ENCODE measurements at places on chromosomes 4 and X. TPM values are rescaled to one million over a fixed set of nuclear protein-coding genes. Genes with fewer than 3 reads are reported as not detected.

ZNF185 gene
- 74.7 TPM for total RNA-seq

ARMCX1 gene
- total RNA-seq: 7.2 TPM

WDR45 gene
- total RNA-seq: 37.4 TPM

SPANXN4 gene
- not detected for total RNA-seq

TMEM271 gene
- total RNA-seq: not detected

MAGEA10 gene
- not detected for total RNA-seq

FMR1 gene
- total RNA-seq: 15.1 TPM

RBM47 gene
- 70.5 TPM for total RNA-seq

All from tracheal epithelial cell (primary cell).